Posterior vena cava (tissue), 2 donors: ENCODE measurements at places on chromosomes 2 and 18. TPM values are rescaled to one million over a fixed set of nuclear protein-coding genes. Genes with fewer than 3 reads are reported as not detected.

DNA sequence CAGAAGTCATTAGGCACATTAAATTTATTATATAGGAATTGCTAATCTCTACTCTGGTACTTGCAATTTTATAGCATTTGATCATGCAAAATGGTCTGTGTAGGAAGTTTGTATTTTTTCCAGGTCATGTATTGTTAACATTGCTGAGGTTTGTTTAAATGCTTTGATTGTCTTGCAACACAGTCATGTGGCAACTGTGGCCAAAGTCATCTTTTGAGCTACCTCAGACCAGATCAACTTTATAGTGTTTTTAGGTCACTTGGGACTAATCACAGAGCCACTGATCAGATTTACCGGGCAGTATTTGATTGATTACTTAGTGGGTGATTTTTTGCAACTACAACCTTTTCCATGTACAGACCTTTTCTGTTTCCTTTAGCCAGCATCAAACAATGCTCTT, 3.7 kb downstream of the SERPINB5 start:
- DNase-seq: no peak

The CTNNA2 gene
- total RNA-seq: not detected

DNA sequence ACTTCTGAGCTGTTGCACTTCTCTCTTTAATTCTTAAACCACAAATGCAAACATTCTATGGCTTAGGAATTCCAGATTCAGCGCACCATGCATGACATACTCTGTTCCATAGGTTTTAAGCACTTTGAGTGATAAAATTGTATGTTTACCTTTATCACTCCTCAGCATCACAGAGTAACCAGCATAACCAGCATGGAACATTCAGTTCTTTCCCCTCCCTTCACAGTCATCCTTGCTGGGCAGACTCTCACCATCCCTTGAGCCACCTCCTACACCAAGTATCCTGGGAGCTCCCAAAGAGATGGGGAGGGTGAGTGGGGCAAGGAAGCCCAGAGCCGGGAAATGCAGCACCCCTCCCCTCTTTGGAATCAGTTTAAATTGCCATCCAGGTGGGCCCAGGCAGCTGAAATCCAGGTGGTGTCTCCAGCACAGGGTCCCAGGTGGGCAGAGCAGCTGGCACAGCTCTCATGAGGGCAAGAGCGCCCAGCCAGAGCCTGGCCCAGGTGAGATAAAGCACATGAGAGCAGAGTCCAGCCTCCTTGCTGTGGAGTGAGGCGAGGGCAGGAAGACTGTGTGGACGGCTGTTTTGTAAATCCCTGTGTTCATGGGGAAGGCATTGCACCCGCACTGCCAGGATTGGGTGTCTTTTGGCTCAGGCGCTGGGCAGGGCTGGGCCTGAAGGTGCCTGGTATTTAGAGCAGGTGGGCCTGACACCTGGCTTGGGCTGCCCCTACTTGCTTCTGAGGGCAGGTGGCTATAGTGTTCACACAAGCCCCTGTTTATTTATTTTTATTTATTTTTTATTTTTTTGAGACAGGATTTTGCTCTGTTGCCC, 36.8 kb downstream of the LAMA3 start:
- no peak for DNase-seq

DNA sequence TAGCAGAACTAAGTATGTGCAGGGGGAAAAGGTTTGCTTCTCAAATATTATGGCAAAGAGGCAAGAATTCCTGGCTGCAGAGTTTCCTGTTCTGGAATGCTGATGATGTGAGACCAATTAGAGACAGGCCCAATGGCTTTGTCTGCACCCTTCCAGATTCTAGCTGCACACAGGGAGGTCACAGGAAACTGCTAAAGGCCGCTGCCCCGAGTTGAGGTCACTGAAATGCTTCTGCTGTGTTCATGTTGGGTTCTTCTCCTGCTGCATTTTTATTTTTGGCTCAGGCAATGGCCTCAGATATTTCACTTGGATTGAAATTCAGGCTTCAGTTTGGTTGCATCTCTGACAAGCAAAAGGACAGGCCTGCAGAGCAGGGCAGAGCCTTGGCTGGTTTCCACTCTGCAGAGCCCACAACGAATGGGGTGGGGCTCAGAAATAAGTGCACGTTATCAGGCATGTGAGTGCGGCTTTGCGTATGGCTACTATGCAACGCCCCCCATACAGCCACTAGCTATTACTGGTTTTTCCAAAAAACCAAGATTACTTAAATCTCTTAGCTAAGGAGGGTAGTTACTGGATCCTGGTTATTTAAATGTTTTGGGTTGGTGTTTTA, 66.9 kb upstream of the FZD5 start:
- DNase-seq: no peak

- no peak for DNase-seq
These were observed 126.4 kb downstream of the CACNB4 start for GRCh38 chr2:151972241-151973012.

DNA sequence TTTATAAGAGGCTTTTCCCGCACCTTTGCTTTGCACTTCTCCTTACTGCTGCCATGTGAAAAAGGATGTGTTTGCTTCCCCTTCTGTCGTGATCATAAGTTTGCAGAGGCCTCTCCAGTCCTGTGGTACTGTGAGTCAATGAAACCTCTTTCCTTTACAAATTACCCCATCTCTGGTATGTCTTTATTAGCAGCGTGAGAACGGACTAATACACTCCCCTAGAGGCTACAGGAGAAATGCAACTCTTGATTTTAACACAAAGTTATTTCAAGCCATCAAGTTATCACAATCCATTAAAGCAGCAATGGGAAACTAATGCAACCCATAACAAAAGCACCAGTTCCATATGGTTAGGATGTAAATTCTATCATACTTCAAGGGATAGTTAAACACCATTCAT, 1378.8 kb upstream of the DDX18 start:
- no peak for DNase-seq

DNA sequence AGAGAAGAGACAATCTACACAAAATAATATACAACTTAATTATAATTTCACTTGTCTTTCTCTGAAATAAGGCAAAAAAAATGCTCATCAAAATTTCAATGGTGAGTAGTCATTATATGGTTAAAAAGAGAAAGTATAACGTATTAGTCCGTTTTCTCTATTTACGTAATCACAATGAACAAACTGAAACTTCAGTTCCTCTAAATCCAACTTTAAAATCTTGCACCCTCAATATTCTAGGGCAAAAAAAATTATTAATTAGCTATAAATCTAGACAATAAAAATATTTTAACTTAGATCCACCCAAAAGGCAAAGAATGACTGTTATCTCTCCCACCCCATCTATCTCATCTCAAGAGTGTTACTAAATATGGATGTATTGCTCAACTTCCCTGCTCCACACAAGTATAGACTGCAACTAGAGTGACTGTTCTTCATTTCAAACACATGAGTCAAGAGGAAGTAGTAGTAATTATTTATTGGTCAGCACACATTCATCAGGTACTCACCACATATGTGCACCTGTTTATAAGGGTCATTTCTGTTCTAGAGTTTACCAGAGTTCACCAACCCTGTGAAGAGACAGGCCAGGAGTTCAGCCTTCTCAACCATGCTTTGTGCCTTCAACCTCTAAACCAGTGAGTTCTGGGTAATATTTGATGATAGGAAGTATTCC, 36.4 kb downstream of the STK39 start:
- no peak for DNase-seq

DNA sequence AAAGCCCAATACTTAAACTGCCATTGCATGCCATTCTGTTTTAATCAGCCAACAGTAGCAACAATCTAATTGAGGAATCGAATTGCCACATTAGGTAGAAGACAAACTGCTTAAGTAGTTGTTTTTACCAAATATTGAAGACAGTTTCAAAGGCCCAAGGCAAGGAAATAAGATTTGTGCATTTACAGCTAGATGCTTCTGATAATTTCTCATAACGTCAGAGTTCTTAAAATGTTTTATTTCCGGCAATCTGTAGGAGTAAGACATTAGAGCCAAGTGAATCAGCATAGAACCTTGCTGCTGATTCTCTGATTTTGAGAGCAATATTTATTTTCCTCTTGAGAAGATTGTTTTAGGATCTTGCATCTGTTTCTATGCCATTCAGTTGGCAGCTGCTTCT, 174.3 kb downstream of the RBM43 start:
- no peak for DNase-seq

DNA sequence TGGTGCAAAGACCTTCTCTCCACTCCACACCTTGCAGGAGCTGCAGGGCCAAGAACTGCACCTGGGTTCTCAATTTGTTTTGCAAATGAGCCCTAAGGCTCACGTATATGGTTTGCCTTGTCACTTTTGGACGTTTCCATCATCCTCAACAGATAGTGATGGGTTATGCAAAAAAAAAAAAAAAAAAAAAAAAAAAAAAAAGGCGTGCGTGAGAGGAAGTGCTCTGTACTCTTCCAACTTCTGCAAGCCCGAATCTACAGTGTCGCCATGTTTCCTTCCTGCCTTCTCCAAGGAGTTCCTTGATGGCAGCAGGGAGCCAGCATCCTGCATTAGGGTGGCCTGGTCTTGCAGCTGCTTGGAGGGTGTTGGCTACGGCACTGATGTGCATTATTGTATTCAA, 4.0 kb upstream of the INHBB start:
- DNase-seq: no peak

- no peak for DNase-seq
These were observed 104.6 kb downstream of the KLF7 start for GRCh38 chr2:207061181-207061580.

The TNFRSF11A gene
- total RNA-seq: 7.2 TPM

DNA sequence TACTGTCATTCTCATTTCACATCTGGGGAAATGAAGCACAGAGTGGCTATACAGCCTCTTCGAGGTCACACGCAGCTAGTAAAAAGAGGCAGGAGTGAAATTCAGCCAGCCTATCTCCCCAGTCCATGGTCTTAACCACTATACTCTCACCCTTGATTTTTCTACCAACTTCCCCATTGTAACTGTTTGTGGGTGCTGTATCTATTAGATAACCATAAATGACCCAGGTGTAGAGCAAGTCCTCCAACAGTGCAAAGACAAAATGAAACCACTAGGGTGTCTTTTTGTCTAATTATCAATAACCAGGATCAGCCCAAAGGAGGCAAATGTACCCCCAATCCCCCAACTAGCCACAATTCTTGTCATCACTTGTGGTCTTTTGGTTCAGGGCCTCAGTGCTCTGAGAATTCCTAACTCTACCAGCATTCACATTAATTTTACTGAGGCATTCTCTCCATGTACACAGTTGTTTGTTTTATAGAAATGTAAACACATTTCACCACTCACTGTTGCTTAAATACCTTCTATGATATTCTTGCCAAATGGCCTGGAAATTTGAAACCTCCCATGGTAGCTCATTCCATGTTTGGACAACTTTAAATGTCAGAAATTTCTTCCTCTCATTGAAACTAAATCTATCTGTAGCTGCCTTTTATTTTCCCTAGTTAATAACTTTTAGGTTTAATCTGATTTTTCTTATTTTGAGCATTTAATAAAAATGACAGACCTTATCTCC, 58.7 kb downstream of the SLC40A1 start:
- DNase-seq: no peak

DNA sequence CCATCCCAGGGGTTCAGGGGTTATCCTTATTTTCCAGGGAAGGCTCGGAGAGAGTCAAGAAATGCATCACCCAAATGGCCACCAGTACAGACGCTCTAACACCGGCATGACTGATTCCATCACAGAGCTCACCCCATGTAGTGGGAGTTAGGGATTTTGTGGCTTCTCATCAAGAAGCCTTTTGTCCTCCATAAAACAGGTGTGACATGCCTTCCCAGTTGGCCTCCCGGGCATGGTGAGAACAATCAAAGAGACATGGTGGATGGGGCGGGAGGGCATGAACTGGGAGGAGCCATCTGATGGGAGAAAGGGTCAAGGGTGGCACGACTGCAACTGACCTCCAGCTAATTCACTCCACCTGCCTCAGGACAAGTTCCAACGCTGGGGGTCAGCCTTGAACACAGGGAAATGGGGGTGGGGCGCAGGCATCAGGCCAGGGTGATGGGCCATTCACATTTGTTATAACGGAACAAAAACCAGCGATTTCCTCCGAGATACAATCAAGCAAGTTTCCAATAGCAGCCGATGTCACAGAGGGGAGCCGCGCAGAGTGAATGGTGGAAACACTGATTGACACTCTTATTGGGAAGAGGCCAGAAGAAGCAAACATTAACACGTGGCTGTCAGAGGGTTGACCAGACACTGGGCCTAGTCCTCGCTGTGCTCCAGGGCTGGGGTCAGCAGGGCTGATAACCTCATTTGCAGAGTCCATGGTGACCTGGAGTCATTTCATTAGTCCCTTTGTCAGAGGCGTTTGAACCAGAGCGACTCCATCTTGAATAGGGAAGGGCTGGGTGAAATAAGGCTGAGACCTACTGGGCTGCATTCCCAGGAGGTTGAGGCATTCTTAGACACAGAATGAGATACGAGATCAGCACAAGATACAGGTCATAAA, 80.5 kb upstream of the HPCAL1 start:
- DNase-seq: peak; percentile 55

- DNase-seq: no peak
These were observed 315.8 kb upstream of the EPAS1 start for GRCh38 chr2:45981384-45981930.

DNA sequence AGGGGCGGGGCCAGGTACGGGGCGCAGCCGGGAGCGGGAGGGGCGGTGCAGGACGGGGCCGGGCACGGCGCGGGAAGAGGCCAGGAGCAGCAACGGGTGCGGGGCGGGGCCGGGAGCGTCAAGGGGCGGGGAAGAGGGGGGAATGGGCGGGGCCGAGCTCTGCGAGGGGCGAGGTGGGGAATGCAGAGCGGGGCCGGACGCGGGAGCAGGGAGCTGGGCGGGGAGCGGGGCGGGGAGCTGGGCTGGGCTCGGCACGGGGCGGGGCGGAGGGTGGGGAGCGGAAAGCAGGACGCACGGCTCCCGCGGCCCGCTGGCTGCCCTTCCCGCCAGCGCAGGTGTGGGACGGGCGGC, at the start of gene IMPA2:
Gene IMPA2 (plus strand): TSS at position 316 of the 351 bp plus-strand sequence. CDS start 163 bp downstream, outside the sequence.
- DNase-seq: peak; percentile 99

GRCh38 chr2:27381577-27382181, 1.1 kb upstream of the ZNF513 start:
- no peak for DNase-seq

DNA sequence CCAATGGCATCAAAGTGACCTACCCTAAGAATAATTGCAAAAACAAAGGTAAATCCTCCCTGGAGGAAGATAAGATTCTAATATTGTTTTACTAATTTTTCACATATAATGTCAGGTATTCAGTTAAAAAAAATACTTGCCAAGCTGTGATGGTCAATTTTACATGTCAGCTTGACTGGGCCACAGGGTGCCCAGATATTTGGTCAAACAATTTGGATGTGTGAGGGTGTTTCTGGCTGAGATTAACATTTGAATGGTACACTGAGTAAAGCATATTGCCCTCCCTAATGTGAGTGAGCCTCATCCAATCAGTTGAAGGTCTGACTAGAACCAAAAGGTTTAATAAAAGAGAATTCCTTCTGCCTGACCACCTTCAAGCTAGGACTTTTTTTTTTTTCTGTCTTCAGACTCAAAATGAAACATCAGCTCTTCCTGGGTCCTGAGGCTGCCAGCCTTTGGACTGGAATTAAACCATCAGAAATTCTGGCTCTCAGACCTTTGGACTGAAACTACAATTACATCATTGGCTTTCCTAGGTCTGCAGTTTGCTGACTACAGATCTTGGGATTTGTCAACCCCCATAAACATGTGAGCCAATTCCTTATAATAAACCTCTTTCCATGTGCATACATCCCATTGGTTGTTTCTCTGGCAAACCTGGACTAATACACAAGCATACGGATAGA, 65.4 kb downstream of the LDAH start:
- no peak for DNase-seq

GRCh38 chr2:7089898-7090510, 172.8 kb downstream of the RNF144A start:
- DNase-seq: no peak

The EHD3 gene
- total RNA-seq: 28.7 TPM

The C2orf72 gene
- not detected for total RNA-seq
